ENCODE measurements at places on chromosomes 2 and 18.

DNA sequence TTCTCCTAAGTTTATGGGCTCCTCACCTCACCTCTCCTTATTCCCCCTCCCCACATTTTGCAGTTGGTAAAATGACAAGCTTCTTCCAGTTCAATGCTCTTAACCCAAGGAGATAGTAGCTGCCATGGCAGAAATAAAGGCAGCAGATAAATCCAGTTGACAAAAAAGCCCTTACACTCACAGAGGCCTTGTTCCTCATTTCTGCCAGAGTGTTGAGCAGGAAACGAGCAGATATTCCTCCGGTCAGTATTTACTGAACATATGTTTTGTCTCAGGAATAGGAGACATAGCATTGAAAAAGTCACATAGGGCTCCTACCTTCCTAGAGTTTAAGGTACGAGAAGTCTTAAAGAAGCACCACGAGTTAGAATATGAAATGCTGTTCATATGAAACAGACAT, 493.7 kb upstream of the TNP1 start:
- no peak overlapping the region for H3K27ac ChIP-seq
- peaks cover 15% of the 10 kb centered on the region for H3K27me3 ChIP-seq
- H3K4me1 ChIP-seq = peaks cover 18% of the 10 kb centered on the region
- no peaks in the 10 kb centered on the region for H3K36me3 ChIP-seq

- no peak for DNase-seq
- H3K27me3 ChIP-seq = no peaks in the 10 kb centered on the region
- no peaks in the 10 kb centered on the region for H3K4me1 ChIP-seq
- H3K27ac ChIP-seq = no peak overlapping the region
These were observed 91.9 kb upstream of the TPO start for GRCh38 chr2:1321321-1321720.

- H3K4me1 ChIP-seq = no peaks in the 10 kb centered on the region
- no peaks in the 10 kb centered on the region for H3K27me3 ChIP-seq
- no peak overlapping the region for H3K4me3 ChIP-seq
- no peak overlapping the region for H3K27ac ChIP-seq
These were observed 215.9 kb downstream of the IRS1 start for GRCh38 chr2:226583715-226584114.

GRCh38 chr2:224410946-224411561, 9.1 kb upstream of the FAM124B start:
- H3K4me1 ChIP-seq = peaks cover 15% of the 10 kb centered on the region
- no peak overlapping the region for H3K27ac ChIP-seq
- H3K4me3 ChIP-seq = no peak overlapping the region
- DNase-seq = no peak
- H3K36me3 ChIP-seq = no peaks in the 10 kb centered on the region

DNA sequence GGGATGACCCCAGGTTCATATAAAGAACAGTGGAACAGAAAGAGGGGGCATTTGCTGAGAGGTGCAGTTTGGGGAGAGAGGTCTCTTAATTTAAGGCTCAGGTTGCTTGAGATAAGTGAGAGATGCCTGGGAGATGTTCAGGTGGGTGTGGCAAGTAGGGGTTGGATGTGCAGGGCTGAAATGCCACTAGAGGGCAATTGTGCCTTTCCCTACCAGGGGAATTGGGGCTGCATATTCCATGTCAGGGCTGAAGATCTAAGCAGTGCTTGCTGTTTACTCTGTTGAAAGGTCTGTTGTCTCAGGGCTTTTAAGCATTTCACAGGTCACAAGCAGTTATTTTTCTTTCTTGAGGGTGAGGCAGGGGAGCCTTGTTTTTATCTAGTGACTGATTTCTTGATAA, 7.8 kb downstream of the CCDC85A start:
- no peaks in the 10 kb centered on the region for H3K36me3 ChIP-seq
- no peak for DNase-seq
- H3K4me3 ChIP-seq = no peak overlapping the region
- no peak overlapping the region for H3K27ac ChIP-seq

DNA sequence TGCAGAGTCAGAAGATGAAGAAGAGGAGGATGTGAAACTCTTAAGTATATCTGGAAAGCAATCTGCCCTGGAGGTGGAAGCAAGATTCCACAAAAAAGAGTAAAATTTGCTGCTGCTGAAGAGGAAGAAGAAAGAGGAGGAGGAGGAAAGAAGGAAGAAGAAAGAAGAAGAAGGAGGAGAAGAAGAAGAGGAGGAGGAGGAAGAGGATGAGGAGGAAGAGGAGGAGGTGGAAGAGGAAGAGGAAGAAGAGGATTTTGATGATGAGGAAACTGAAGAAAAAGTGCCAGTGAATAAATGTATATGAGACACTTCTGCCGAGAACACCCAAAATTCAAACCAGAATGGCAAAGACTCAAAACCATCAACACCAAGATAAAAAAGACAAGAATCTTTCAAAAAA, 20.9 kb upstream of the TAF4B start:
- H3K36me3 ChIP-seq = no peaks in the 10 kb centered on the region
- no peak overlapping the region for H3K27ac ChIP-seq
- no peak for DNase-seq
- no peaks in the 10 kb centered on the region for H3K27me3 ChIP-seq

DNA sequence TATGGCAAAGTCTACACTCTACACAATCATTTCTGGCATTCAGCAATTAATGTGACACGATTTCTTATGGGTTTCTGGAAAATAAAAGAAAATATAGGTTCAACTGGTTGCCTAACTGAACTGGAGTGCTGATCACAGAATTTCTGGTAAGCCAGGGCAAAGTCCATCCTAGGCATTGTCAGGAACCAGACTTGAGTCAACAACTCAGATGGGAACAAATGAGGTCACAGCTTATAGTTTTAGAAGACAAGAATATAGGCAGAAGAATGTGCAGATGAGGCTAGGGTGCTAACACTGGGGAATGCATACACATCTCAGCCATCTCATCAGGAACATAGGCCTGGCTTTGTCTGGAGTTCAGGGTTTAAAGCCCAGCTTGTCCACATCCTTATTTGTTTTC, 317.2 kb upstream of the ID2 start:
- H3K27me3 ChIP-seq = no peaks in the 10 kb centered on the region
- no peak overlapping the region for H3K27ac ChIP-seq
- no peak for DNase-seq
- no peak overlapping the region for H3K4me3 ChIP-seq
- H3K36me3 ChIP-seq = no peaks in the 10 kb centered on the region

GRCh38 chr2:36650031-36650829, 46.3 kb upstream of the VIT start:
- H3K27ac ChIP-seq = no peak overlapping the region
- no peaks in the 10 kb centered on the region for H3K36me3 ChIP-seq
- DNase-seq = no peak
- no peaks in the 10 kb centered on the region for H3K27me3 ChIP-seq

GRCh38 chr18:23141104-23141999, 6.1 kb downstream of the CABLES1 start:
- DNase-seq = no peak
- no peak overlapping the region for H3K4me3 ChIP-seq
- H3K27me3 ChIP-seq = peaks cover 25% of the 10 kb centered on the region

DNA sequence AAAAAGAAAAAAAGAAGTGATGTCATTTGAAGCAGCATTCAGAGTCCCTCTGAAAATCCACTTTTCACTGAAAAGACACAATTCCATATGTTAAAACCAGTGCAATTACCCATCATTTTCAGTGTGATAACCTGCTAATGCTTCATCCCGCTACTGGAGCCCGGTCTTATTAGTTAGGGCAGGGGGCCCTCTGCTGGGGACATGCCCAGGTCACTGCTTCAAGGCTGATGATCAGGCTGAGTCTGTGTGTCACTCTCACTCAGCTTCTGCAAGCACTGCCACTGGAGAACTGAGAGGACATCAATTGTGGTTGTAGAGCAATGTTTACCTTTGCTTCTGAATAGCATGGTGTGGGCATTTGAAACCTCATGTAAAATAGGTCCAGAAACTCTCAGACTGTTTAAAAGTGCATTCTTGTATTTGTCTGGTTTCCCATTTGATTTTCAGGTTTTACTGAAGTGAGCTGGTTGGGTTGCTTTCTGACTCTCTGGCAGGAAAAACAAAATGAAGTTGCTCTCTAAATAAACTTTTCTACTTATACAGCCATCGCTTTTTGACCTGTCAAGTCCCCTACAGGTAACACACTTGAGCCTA, 49.2 kb upstream of the NXPH2 start:
- no peak overlapping the region for H3K27ac ChIP-seq
- H3K4me3 ChIP-seq = no peak overlapping the region
- no peaks in the 10 kb centered on the region for H3K27me3 ChIP-seq
- peak; percentile 28 for DNase-seq
- peaks cover 8% of the 10 kb centered on the region for H3K4me1 ChIP-seq
- H3K36me3 ChIP-seq = no peaks in the 10 kb centered on the region

DNA sequence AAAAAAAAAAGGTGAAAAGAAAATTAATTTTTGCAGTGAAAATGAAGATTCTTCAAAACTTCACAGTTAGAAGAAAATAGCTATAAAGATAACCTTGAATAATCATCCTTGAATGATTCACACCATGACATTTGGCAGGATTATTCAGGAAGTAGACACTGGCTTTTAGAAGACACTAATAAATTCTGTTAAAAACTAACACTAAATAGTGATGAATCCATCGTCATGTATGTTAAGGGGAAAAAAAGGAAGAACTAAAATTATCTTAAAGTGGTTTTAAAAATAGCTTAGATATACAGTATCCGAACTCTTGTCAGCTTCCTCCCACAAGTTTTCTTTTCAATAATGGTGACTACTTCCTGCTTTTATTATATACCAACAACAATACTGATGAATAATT, 10.2 kb downstream of the USP37 start:
- peaks cover 87% of the 10 kb centered on the region for H3K36me3 ChIP-seq
- H3K27me3 ChIP-seq = no peaks in the 10 kb centered on the region
- no peak overlapping the region for H3K4me3 ChIP-seq
- H3K4me1 ChIP-seq = no peaks in the 10 kb centered on the region
- peak; percentile 38 for DNase-seq
- peak overlapping the region; percentile 43 for H3K27ac ChIP-seq

DNA sequence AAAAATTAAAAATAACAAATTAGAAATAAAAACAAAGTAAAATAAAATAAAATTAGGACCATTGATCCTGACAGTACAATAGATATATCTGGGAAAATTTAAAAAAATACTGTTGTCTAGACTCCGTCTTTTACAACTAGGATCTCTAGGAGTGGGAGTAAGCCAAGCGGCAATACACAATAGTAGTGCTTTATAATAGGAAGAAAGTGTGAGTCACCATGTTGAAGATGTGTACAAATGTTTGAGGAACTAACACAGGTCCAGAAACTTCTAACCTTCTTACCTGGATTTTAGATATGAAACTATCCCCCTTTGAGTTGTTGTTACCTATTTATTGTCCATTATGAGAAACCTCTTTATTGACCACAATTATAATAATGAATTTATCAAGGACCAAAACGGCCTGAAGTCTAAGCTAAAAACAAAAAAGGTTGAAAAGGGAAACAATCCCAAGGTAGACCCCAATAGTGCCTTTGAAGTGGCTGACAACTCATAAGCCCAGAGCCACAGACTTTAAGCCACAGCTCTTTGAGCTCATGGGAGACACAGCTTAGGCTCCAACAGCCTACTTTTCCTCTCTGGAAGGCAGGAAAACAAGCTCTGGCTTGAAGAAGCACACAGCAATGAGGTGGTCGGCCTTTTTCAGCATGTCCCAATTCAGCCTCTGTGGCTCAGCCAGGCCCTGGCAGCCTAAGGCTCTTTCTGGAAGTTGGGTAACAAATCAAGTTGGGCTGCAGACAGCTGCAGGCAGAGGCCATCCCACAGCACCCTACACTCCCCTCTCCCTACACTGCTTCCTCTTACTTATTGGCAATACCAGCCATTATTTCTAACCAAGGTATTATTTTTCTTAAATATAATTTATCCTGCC, 62.9 kb downstream of the AQP4 start:
- no peaks in the 10 kb centered on the region for H3K4me1 ChIP-seq
- H3K27ac ChIP-seq = no peak overlapping the region
- no peaks in the 10 kb centered on the region for H3K36me3 ChIP-seq
- no peaks in the 10 kb centered on the region for H3K27me3 ChIP-seq

- H3K4me3 ChIP-seq = no peak overlapping the region
- no peak overlapping the region for H3K27ac ChIP-seq
- H3K27me3 ChIP-seq = no peaks in the 10 kb centered on the region
- DNase-seq = no peak
These were observed 219.5 kb downstream of the BCL2 start for GRCh38 chr18:63099848-63100629.

DNA sequence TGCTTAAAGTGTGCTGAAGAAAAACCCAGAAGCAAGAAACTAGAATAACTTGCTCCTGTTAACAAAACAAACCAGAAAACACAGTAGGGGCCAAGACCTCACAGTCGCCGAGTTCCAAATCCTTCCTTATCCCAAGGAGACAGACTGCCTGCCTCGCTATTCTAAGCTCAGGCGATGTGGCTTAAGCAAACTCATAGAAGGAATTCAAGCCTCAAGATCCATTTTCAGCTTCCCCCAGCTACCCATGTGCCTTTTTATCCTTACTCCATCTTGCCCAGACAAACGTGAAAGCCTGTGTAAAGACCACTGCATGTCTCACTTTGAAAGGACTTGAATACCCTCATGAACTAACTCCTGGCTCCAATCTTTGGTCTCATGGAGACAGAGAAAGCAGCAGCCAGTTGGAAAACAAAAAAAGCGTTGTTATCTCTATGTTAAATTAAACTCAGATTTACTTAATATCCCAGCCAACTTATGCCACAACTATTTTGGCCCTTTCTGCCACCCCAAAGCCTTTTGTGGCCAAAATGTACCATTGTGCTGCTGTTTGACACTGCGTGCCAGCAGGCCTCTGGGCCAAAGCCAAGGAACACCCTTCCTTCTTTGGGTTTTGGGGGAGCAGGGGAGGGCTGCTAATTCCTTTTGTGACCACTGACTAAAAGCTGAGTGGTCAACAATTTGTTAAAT, 123.2 kb upstream of the FZD5 start:
- H3K27me3 ChIP-seq = no peaks in the 10 kb centered on the region
- H3K4me3 ChIP-seq = no peak overlapping the region

Measured in CD14-positive monocyte (primary cell).